NCI-H774 (cell line): ENCODE measurements at places on chromosomes 12 and 14.

DNA sequence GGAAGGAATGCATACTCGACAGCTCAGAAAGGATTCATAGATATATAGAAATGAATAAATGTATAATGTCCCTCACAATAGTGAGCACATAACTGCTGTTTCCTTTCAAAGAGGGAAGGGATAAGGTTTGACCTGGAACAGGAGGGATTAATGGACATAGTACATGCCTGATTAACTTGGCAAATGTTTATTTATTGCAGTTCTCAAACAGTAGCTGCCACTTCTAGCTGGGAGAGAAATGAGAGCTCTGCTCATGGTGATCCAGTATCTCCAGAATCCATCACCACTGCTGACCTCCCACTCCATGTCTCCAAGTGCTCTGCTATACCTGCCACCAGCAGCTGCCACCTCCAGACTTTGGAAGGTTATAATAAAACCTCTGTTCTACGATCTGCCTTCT is 108.1 kb downstream of the LRIG3 start:
- peak; percentile 35 for DNase-seq

DNA sequence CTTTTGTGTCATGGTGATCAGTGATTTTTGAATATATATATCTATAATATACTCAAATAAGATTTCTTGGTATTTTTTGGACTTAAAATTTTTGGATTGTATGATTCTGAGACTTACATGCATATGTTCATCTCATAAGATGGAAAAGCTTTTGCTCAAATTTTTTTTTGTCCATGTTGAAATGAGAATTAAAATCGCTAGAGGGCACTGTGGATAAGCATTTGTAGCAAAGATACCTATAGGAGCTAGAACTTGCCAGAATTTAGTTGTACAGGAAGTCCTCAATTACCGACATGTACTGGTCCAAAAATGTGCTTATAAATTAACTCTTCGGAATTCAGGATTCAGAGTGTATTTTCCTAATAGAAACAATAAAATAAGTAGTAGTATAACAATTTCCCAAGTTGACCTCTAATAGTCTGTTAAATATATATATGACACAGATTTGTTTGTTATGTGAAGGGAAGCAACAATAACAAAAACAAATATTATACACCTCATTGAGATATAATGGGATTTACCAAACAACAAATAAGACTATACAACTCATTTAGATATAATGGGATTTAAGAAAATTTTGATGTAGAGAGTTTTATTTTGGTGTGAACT is 179.6 kb downstream of the TMEM117 start:
- DNase-seq = peak; percentile 75

GRCh38 chr12:18135509-18135908 is 45.5 kb upstream of the RERGL start:
- DNase-seq = no peak

GRCh38 chr12:32257695-32258496 is 141.5 kb upstream of the FGD4 start:
- no peak for DNase-seq

DNA sequence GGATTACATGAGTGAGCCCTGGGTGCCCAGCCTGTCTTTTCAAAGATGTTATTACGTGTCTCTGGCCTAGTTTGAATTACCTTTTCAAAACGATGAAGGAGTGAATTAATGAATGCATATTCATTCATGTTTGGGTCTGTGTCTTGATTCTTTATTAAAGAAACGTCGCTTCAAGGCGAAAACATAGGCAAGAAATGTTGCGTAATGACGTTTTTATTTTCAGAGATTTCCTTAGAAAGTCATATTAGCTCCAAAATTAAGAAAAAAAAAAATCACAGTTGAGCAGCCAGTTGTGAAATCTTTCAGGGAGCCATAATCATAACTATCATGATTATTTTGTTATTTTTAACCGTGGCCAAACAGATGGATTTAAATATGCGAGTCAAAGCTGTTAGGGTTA is 3.5 kb downstream of the PPFIBP1 start:
- no peak for DNase-seq

DNA sequence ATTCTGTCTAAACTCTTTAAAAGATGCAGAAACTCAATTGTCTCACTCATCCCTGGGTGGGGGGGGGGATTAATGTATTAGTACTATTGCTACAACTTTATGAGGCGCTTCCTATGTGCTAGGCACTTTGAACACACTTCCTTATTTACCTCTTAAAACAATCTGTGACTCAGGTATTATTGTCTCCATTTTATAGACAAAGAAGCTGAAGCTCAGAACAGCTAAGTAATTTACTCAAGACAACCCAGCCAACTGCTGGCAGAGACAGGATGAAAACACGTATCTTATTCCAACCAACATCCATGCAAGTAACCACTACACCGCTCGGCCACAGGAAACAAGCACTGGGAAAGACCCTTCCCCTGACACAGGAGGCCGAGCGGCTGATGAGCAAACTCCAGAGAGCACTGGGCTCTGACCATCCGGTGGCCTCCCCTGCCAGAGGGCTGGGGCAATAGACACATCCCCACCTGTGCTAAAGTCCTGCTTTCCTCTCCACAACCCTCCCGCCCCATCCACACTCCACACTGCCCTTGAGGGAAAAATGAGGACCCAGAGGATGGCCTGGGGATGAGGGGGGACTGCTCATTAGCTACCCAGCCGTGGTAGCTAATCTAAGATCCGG is 244.2 kb downstream of the DPF3 start:
- no peak for DNase-seq

DNA sequence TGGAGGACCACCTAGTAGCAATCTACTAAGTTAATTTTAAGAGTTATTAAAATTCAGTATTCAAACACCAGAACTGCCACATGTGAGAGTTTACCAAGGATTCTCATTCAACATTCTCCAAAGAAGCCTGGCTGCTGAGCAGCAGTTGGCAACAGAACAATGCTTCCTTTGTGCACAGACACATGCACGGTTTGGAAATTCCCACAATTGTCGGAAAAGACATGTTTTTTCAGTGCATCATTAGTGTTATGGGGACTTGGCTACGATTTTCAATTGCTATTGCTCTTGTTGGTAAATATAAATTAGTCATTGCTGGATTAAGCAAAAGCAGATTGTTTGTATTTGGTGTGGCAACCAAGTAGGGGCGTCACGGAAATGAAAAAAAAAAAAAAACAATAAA is 22.2 kb downstream of the ST8SIA1 start:
- DNase-seq = no peak

GRCh38 chr12:18439541-18439940 is 178.2 kb downstream of the PIK3C2G start:
- no peak for DNase-seq

DNA sequence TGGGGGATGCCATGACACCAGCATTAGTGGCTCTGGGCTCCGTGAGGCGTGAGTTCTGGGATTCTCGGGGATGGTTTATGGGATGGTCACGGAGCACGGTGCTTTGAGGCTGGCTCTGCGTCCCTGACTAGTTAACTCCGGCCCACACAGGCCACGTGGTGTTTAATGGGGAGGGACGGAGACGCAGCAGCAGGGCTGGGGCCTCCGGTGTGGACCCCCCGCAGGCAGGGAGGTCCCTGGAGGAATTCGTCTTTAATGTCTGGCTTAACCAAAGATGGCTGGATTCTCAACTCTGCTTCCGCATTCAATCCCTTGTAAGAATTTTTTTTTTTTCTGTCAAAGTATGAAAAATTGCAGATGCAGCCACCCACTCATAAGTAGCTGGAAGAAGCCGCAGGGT is 86.4 kb upstream of the RFLNA start:
- DNase-seq = no peak

DNA sequence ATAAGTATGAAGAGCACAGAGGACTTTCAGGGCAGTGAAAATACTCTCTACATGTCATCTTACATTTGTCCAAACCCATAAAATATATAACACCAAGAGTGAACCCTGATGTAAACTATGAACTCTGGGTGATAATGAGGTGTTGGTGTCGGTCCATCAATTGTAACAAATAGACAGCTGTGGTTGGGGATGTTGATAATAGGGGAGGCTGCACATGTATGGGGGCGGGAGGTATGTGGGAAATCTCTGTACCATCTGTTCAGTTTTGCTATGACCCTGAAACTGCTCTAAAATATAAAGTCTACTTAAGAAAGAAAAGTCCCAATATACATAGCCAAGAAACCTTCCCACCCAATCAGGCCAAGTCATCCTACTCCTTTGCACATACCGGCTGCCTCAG is 88.5 kb downstream of the GPR135 start:
- no peak for DNase-seq

GRCh38 chr12:26691234-26691970 is 141.6 kb downstream of the ITPR2 start:
- DNase-seq = peak; percentile 52

DNA sequence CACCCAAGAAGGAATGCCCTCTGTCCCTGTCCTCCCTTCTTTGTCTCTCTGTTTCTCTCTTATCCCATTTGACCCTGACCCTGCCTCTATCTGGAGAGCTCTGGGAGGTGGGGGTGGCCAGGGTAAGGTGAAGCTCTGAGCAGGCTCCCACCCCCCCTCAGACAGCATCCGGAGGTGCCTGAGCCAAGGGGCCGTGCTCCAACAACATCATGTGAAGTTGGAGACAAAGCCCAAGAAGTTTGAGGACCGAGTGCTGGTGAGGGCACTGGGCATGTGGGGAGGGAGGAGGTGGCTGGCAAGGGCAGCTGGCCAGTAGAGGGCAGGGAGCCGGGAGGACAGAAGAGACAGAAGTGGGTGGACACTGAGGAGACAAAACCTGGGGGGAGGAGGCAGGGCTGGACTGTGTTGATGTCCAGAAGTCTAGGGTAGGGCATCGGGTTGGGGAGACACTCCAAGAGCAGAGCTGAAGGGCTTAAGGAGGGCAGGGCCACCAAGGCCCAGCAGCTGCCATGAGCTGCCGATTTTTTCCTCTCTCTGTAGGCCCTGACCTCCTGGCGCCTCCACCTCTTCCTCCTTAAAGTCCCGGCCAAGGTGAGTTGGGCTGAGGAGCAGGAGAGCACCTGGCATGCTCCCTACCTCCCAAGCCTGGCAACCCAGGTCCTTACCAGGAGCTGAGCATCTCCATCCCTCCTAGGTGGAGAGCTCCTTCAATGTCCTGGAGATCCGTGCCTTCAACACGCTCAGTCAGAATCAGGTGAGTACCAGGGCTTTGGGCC is 1.9 kb downstream of the CARMIL3 start:
- DNase-seq = no peak

- no peak for DNase-seq
Measured at GRCh38 chr12:124928095-124928911, 13.9 kb upstream of the UBC start.

DNA sequence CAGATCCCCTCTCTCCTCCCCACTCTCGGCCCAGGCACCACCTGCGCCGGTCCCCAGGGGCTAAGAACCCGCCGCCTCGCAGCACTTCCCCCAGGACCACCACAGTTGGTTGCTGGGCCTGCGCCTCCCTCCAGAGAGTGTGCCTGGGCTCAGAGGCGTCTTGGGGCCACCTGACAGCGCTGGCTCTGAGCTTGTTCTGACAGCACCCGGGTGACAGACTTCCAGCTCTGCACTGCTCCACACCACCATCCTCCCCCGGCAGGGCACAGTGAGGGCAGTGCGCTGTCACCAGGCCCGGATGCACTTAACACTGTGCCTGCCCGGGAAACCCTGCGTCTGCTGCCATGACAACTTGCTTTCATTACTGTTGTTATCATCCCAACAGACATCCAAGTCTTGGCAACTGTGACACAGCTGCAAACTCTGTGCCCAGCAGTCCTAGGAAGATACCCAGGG is 6.6 kb downstream of the BRF1 start:
- DNase-seq = peak; percentile 30

DNA sequence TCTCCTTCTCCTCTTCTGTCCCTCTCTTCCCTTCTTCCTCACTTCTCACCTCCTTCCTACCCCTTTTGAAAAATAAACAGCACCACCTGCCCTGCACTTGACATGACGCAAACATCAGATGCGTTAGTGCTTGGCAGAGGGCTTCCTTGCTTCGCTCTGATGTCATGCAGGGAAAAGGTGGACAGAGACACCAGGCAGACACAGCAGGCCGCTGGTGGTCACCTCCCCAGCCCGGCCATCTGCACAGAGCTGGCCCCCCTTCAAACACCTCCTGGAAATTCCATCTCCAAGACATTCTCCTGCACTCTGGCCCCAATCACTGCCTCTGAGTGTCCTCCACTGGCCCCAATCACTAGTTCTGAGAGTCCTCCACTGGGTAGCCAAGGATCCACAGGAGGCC is 353.6 kb downstream of the MED13L start:
- DNase-seq = no peak

GRCh38 chr14:35861204-35861868 is 35.2 kb downstream of the BRMS1L start:
- no peak for DNase-seq

DNA sequence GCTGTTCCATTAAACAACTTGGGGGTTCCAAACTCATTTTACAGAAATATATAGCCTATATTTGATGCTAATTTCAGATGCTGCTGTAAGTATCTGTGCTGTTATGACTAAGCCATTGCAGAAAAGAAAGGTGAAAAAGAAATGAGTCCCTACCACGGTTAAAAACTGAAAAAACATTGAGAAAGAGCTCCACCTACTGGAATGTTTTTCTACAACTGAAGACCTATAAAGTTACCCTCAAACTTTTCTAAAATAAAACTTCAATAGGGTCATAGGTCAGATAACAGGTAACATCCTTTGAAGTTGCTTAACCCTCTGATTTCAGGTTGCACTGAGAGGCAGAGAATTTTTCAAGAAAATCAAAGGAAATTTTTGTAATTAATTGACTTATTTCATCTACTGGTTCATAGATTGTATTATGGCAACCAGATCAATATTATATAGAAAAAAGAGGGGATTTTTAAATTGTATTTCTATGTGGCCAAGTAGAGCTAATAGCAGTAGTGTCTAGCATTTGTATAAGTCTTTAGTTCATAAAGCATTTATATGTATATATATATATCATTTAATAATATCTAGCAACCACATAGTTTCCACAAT is 279.9 kb downstream of the RPS29 start:
- no peak for DNase-seq

GRCh38 chr14:46596236-46596635 is 55.3 kb downstream of the RPL10L start:
- no peak for DNase-seq

DNA sequence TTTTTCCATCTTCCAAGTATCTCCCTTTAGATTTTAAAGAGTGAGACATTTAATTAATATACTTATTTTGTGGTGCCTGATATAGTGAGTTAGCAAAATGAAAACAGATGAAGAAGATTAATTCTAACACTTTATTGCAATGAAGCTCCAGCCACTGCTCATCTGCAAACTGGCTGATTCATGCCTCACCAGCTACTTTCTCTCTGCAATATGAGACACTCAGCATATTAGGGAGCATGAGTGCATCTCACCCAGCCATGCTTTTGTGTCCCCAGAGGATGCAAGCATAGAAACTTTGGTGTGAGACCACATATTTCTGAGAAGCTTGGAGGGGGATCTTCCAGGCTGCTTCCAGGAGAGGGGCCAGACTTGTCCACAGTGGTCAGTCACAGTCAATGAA is 148.6 kb downstream of the BMP4 start:
- no peak for DNase-seq

GRCh38 chr12:124036657-124037109 is 63.7 kb downstream of the ZNF664 start:
- DNase-seq = peak; percentile 5

GRCh38 chr12:78430551-78430950 is 434.0 kb upstream of the SYT1 start:
- no peak for DNase-seq
